Activated CD4-positive, CD25-positive, alpha-beta regulatory T cell (primary cell): ENCODE measurements at places on chromosomes 5 and 9.

DNA sequence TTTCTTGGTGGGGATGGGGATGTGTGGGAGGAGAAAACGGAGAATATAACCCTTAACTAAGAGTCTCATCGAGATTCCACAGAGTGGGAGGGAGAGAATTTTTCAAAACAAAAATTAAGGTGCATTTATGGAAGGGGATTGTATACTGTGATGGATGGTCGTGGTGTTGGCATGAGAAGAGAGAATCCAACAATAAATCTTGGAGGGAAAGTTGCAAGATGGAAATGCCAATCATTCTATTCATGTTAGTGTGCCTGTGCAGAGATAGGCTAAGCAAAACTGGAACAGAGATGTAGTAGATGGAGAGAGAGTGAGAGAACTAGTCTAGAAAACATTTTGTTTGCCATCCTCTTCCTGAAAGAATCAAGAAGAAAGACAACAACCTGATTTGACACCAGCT lies 613.1 kb downstream of the EBF1 start:
- no peak for DNase-seq

GRCh38 chr9:31323726-31324444 lies 1060.6 kb upstream of the ACO1 start:
- DNase-seq: no peak

DNA sequence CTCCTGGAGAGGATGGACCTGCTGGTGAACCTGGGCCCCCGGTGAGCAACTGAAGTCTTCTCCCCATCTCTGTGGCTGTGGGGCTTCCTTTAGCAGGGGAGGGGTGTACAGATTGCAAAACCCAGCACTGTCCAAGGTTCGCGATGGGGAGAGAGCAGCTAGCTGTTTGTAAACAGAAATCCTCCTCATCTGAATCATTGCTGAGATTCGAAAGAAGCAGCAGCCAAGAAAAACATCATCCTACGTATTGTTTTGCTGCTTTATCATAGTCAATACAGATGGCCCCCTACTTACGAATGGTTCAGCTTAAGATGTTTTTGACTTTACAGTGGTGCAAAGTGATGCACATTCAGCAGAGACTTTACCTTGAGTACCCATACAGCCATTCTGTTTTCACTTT lies 80.0 kb upstream of the TGFBR1 start:
- no peak for DNase-seq

GRCh38 chr9:130144703-130145102 lies 27.5 kb upstream of the NCS1 start:
- DNase-seq: no peak

DNA sequence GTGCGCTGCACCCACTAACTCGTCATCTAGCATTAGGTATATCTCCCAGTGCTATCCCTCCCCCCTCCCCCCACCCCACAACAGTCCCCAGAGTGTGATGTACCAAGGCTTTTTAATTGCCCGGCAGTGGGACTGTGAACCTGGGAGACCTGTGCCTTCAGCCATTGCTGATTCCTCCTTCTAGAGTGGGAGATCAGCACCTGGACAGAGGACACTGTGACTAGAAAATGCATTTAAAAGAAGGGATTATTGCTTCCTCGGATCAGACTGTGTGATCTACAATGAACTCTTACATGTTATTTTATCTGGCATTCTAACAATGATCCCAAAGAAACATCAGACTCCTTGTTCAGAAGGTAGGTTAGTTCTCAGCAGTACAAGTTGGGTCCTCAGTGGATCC lies 25.9 kb downstream of the CTSL start:
- DNase-seq: no peak

DNA sequence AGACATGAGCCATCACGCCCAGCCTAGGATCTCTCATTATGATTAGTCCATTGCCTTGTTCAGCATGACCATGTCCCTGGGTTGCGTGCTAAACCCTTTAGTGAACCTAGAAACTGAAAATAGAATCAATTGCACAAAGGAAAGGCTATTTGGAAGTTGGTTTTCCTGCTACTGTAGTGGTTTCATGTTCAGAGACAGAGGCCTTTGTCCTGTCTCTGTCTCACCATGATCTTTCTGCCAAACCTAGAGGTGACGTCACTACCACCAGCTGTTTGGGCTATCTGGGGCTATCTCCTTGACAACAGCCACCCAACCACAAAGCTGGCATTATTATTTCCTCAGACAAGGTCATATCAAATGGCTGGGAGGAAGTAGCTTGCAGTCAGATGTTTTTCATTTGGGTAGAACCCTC lies 4.0 kb upstream of the CDK5RAP2 start:
- DNase-seq: peak; percentile 26

GRCh38 chr9:114091711-114092110 lies 7.4 kb downstream of the KIF12 start:
- no peak for DNase-seq

DNA sequence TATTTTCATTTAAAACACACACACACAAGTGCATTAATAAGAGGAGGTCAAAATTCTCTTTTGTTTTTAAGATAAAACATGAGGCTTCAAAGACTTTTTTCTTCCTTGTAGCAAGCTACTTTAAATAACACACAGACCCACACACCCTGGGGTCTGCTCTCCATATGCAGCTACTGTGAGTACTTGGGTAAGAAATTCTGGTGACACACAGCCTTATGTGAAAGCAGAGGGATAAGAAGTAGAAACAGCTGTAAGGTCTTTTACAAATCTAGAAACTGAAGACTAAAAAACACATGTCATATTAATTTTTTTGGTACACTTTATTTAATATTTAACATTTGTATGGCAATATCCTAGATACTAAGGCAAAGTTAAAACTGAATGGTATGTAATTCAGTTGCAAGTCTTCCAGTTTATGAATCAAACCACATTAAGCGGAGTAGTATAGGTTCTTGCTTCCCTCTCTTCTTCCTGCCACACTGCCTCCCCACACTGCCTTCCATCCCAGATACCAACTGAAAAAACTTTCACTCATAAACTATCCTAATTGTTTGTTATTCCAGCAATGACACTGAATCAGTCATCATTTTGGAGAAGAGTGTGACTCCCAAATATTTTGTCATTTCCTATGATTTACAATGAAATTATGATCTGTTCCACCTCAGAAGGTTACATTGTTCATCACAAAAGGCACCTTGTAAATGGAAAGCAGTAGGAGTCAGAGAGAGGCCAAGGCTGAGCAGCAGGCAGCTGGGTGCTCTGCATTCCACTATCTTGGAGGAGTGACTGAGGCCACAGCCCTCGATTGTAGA lies 92.0 kb downstream of the PLCXD3 start:
- DNase-seq: no peak

- DNase-seq: no peak
Measured at GRCh38 chr5:135977375-135977928, 22.7 kb upstream of the LECT2 start.

GRCh38 chr9:106334081-106334480 lies 528.9 kb upstream of the ZNF462 start:
- no peak for DNase-seq

- DNase-seq: no peak
Measured at GRCh38 chr5:168370831-168371230, 79.4 kb downstream of the WWC1 start.

GRCh38 chr9:6644346-6645104 lies 1.0 kb downstream of the GLDC start:
- no peak for DNase-seq

DNA sequence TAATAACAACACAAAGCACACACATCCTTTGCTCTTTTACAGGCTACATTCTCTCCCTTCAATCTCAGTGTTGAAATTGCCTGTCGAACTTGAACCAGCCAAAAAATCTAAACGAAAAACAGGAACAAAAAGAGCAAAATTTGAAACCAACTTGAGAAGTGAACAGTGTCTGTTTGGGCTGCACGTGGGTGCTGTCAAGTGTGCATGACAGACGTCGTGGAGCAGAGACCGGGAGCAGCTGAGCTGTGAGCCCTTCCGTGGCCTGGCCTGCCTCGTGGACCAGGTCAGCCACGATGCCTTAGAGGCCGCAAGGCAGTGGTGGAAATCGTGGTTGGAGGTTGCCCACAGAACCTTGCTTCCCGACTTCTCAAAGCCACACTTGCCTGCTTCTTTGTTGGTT lies 34.8 kb upstream of the DENND1A start:
- DNase-seq: no peak

- no peak for DNase-seq
Measured at GRCh38 chr9:72577212-72577753, 55.9 kb downstream of the TMC1 start.

- no peak for DNase-seq
Measured at GRCh38 chr5:151685749-151686673, 704 bp downstream of the SPARC start.

GRCh38 chr9:96514108-96514799 lies 64.3 kb downstream of the HABP4 start:
- no peak for DNase-seq
